Pericardium fibroblast (primary cell): ENCODE measurements at places on chromosomes 1 and 21. TPM values are rescaled to one million over a fixed set of nuclear protein-coding genes. Genes with fewer than 3 reads are reported as not detected.

Gene CTSK
- 31.5 and 94.4 TPM in 2 replicates for total RNA-seq

Gene CIART
- 3.3 and 3.6 TPM in 2 replicates for total RNA-seq

Gene CASQ2
- total RNA-seq = 4.7 TPM in 1 of 2 replicates, not detected in the other

Gene CELF3
- total RNA-seq = not detected in 2 replicates

Gene LY9
- total RNA-seq = not detected in 2 replicates

Gene C1orf21
- total RNA-seq = 32.8 and 64.9 TPM in 2 replicates

Gene NPHS2
- not detected in 2 replicates for total RNA-seq

Gene TMEM82
- not detected in 2 replicates for total RNA-seq

Gene ANKRD65
- total RNA-seq = 0.35 and 2.9 TPM in 2 replicates

Gene OLFML2B
- total RNA-seq = 3.4 and 18.9 TPM in 2 replicates

Gene MYOG
- 8.9 TPM in 1 of 2 replicates, not detected in the other for total RNA-seq

Gene GJA8
- not detected in 2 replicates for total RNA-seq

Gene BMP8B
- not detected in 2 replicates for total RNA-seq

Gene MSH4
- total RNA-seq = 0.17 TPM in 1 of 2 replicates, not detected in the other

Gene EPB41
- 1.9 and 2.5 TPM in 2 replicates for total RNA-seq

Gene TLR5
- total RNA-seq = 0.17 and 0.70 TPM in 2 replicates

Gene UBXN10
- total RNA-seq = under 0.01 TPM in 1 of 2 replicates, not detected in the other
